Heart right ventricle (tissue), 16 donors: ENCODE measurements at places on chromosomes 4 and X. TPM values are rescaled to one million over a fixed set of nuclear protein-coding genes. Genes with fewer than 3 reads are reported as not detected.

DNA sequence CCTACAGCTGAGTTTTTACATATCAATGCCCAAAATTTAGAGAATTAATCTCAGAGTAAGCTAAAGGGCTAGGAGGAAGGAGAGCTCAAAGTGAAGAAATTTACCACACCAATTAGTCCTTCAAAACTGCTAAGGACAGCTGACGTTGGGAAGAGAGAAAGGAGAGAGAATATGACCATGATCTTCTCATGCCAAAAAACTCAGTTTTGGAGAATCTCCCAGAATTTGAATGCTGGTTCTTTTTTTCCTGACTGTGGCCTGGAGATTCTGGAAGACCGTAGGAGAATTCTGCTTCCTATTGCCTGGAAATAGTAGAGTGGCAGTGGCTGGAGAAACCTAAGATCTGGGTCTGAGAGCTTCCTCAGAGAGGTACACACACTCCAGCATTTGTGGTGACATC is 834.4 kb upstream of the SLIT2 start:
- no peak overlapping the region for H3K27ac ChIP-seq
- no peaks in the 10 kb centered on the region for H3K36me3 ChIP-seq
- no peak overlapping the region for H3K4me3 ChIP-seq

The FATE1 gene
- total RNA-seq = not detected

The TLR8 gene
- total RNA-seq = 6.9 TPM

DNA sequence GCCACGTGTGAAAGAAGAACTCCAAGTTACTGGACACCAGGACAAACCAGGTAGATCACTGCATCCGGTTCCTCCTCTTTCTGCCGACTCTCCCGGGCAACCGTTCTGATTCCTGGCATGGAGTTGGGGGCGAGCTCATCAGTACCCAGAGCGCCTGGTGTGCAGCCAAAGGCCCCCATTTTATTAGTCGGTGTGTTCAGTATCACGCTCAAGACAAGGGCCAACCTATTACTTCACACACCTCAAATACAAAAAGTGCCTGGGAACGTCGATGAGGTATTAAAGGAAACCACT is 2.8 kb upstream of the CTBP1 start:
- H3K27ac ChIP-seq = no peak overlapping the region
- peaks cover 29% of the 10 kb centered on the region for H3K4me1 ChIP-seq
- H3K27me3 ChIP-seq = no peaks in the 10 kb centered on the region
- peaks cover 12% of the 10 kb centered on the region for H3K36me3 ChIP-seq

- H3K27ac ChIP-seq = no peak overlapping the region
- no peaks in the 10 kb centered on the region for H3K4me1 ChIP-seq
- H3K27me3 ChIP-seq = no peaks in the 10 kb centered on the region
- no peak overlapping the region for H3K4me3 ChIP-seq
- DNase-seq = no peak
- no peaks in the 10 kb centered on the region for H3K36me3 ChIP-seq
Observed at GRCh38 chrX:57227691-57228090, 58.8 kb upstream of the FAAH2 start.

DNA sequence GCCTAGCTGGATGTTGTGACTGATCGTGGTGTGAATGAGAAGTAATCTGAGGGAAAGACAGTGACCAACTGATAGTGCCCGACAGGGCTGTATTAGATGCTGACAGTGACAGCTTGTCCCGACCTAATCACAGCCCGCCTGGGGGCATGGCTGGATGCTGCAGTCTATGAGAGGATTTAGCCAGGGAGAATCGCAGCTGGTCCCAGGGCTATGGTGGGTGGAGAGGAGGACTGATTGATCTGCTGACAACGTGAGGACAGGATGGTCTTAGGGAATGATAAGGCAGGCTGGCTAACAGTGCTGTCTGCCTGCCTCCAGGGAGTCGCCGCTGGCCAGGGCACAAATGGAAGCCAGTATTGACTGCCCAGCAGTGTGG is 621 bp upstream of the SUV39H1 start:
- H3K4me1 ChIP-seq = no peaks in the 10 kb centered on the region
- H3K36me3 ChIP-seq = no peaks in the 10 kb centered on the region
- peak overlapping the region; percentile 62 for H3K4me3 ChIP-seq
- H3K27me3 ChIP-seq = no peaks in the 10 kb centered on the region
- H3K27ac ChIP-seq = peak overlapping the region; percentile 61

DNA sequence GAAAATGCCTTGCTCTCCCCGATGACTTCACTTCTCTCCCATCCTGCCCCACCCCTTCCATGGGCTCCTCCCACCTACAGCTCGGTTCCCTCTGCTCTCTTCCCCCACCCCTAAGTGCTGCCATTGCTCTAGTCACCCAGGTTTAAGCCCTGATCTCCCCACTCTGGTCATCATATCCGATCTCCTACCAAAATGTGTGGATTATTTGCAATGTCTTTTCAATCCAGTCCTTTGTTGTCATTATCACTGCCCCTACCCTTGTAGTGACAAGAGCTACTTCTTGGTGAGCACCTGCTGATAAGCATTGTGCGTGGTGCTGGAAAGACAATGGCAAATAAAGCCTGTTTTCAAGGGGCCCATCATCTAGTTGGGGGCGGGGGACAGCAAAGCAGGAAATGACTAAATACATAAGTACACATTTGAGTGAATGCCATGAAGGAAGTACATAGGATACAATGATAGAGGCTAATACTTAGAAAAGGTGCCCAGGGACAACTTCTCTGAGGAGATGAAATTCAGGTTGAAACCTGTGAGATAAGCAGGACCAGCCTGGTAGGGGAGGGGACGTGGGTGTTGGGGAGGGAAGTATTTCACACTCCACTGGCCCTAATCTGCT is 63.8 kb downstream of the DLG3 start:
- no peaks in the 10 kb centered on the region for H3K4me1 ChIP-seq
- H3K27me3 ChIP-seq = no peaks in the 10 kb centered on the region
- no peak overlapping the region for H3K27ac ChIP-seq

The ARHGAP36 gene
- total RNA-seq = not detected

The FHIP1A gene
- 19.7 TPM for total RNA-seq

GRCh38 chr4:14650127-14650526 is 352.2 kb upstream of the CPEB2 start:
- DNase-seq = no peak
- H3K4me1 ChIP-seq = no peaks in the 10 kb centered on the region
- no peak overlapping the region for H3K4me3 ChIP-seq
- H3K27ac ChIP-seq = no peak overlapping the region
- H3K27me3 ChIP-seq = no peaks in the 10 kb centered on the region

DNA sequence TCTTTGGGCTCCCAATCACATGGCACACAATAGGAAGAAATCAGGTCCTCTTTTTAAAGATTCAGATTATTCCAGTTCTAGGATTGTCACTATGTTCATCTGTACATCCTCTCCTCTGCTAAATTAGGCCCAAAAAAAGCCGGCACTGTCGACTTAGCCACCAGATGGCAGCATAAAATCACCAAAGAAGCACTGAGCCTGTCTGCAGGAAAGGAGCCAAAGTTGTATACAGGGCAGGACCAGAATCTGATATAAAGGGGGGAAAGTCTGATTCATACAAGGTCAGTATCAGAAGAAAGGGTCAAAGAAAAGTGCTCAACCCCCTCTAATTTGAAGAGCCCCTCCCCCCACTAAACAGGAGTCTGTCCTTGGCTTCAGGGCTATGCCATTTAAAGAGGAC is 292.5 kb downstream of the CHIC1 start:
- no peaks in the 10 kb centered on the region for H3K4me1 ChIP-seq
- DNase-seq = peak; percentile 47
- no peaks in the 10 kb centered on the region for H3K36me3 ChIP-seq
- H3K27me3 ChIP-seq = no peaks in the 10 kb centered on the region

The FAM9C gene
- 1.00 TPM for total RNA-seq

- H3K4me1 ChIP-seq = no peaks in the 10 kb centered on the region
- H3K36me3 ChIP-seq = no peaks in the 10 kb centered on the region
- DNase-seq = no peak
- H3K4me3 ChIP-seq = no peak overlapping the region
- H3K27ac ChIP-seq = no peak overlapping the region
Observed at GRCh38 chrX:135411893-135412292, 9.9 kb upstream of the SMIM10L2A start.

The EDA gene
- total RNA-seq = 8.5 TPM

The GLUD2 gene
- total RNA-seq = 0.72 TPM

DNA sequence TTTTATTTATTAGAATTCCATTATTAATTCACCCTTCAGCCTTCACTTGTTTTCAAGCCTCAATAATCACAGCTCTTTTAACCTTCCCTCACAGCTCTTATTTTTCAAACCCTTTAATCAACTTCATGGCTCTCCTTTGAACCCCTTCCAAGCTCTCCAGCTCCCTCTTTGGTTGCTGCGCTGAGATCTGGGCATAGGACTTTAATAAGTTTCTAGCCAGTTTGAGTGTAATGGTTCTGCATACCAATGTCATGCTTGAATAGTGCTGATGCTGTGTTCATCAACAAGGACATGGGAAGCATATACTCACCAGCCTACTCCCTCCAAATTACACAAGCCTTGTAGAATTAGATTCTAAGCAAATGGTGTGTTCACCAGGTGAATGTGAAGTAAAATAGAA is 3.5 kb upstream of the RNF212 start:
- peaks cover 32% of the 10 kb centered on the region for H3K27me3 ChIP-seq
- H3K36me3 ChIP-seq = no peaks in the 10 kb centered on the region
- no peak overlapping the region for H3K27ac ChIP-seq
- H3K4me3 ChIP-seq = no peak overlapping the region
- H3K4me1 ChIP-seq = no peaks in the 10 kb centered on the region
- no peak for DNase-seq

DNA sequence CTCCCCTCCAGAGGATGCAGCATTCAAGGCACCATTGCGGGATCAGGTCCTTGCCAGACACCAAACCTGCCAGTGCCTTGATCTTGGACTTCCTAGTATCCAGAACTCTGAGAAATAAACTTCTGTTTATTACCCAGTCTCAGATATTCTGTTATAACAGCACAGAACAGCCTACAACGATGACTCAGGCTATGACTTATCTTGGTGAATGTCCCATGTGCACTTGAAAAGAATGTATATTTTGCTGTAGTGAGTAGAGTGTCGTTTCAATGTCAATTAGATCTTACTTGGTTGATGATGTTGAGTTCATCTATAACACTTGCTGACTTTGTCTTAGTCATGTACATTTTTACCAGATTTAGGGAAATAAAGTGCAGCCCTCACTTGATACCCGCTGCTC is 34.5 kb upstream of the PGRMC1 start:
- no peaks in the 10 kb centered on the region for H3K27me3 ChIP-seq
- DNase-seq = no peak
- no peaks in the 10 kb centered on the region for H3K36me3 ChIP-seq
- H3K27ac ChIP-seq = no peak overlapping the region
- H3K4me1 ChIP-seq = no peaks in the 10 kb centered on the region

GRCh38 chrX:123859409-123859845 is 426 bp upstream of the XIAP start:
- no peak overlapping the region for H3K4me3 ChIP-seq
- no peak for DNase-seq
- no peaks in the 10 kb centered on the region for H3K4me1 ChIP-seq
- H3K27me3 ChIP-seq = no peaks in the 10 kb centered on the region
- no peaks in the 10 kb centered on the region for H3K36me3 ChIP-seq

DNA sequence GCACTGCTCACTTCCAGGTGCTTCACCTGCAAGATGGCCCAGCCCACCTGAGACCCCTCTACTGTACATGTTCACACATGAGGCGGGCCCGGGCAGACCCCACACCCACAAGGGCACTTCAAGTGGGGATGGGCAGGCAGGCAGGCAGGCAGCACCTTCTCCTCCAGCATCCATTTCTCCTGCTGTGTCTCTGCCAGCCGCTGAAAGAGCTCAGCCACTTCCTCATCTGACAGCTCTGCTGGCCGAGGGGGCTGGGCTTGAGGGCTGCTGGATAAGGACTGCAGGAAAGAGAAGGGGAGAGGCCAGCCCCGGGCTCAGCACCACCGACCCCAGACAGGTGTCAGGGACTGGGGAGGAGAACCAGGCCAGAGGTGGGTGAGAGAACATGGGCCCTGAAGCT is 4.4 kb upstream of the KCND1 start:
- no peak overlapping the region for H3K4me3 ChIP-seq
- H3K27me3 ChIP-seq = no peaks in the 10 kb centered on the region
- no peak for DNase-seq
- no peak overlapping the region for H3K27ac ChIP-seq
- H3K36me3 ChIP-seq = no peaks in the 10 kb centered on the region
- H3K4me1 ChIP-seq = peaks cover 10% of the 10 kb centered on the region

The CORIN gene
- total RNA-seq = 83.2 TPM

DNA sequence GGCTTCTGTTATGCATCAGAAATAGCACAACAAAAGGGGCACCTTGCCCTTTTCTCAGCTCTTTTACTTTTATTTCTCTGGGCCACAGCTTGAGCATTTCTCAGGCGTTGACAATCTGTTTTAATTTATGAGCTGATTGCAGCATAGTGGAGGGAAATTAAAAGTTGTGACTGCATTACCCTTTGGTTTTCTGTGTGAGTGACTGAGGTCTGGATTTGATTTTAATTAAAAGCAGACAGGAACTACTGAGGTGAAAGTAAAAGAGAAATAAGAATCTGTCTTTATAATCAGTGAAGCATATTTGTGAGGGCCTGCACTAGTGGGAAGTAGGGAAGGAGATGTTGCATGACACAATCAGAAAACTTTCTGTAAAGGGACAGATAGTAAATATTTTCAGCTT is 43.4 kb upstream of the GEMIN8 start:
- H3K27me3 ChIP-seq = no peaks in the 10 kb centered on the region
- DNase-seq = no peak
- H3K36me3 ChIP-seq = no peaks in the 10 kb centered on the region
- no peaks in the 10 kb centered on the region for H3K4me1 ChIP-seq

DNA sequence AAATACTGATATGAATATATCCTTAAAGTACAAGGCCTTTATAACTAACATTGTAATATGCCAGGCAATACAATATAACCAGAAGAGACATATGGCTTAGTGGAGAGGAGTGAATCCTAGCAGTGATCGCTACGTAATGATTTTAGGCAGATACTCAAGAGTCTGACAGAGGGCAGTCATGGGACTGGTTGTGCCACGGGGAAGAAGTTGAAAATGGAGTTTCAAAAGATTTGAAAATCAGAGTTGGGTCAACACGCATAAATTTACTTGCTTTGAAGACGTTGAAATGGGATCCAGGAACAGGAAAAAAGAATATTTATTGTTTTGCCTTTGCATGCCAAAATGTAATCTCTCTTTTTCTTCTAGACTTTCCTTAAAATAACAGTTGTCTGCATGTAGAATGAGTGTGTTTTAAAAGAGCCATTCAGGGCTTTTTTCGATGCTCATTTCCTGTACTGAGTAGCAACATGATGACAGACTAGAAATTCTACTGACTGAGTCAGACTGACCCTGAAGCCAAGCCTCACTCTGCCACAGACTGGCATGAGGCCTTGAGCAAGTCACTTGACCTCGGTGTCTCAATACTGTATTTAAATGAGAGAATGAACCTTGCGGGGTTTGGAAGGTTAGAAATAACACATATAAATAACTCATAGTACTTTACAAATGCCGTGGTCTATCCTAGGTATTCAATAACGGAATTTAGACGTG is 8.1 kb upstream of the SMS start:
- DNase-seq = no peak
- H3K27ac ChIP-seq = no peak overlapping the region
- no peaks in the 10 kb centered on the region for H3K27me3 ChIP-seq
- no peaks in the 10 kb centered on the region for H3K36me3 ChIP-seq
- H3K4me3 ChIP-seq = no peak overlapping the region
